ENCODE measurements at places on chromosomes 7 and 10.

- DNase-seq: no peak
Observed at GRCh38 chr7:121578669-121579068, 182.6 kb upstream of the FAM3C start.

DNA sequence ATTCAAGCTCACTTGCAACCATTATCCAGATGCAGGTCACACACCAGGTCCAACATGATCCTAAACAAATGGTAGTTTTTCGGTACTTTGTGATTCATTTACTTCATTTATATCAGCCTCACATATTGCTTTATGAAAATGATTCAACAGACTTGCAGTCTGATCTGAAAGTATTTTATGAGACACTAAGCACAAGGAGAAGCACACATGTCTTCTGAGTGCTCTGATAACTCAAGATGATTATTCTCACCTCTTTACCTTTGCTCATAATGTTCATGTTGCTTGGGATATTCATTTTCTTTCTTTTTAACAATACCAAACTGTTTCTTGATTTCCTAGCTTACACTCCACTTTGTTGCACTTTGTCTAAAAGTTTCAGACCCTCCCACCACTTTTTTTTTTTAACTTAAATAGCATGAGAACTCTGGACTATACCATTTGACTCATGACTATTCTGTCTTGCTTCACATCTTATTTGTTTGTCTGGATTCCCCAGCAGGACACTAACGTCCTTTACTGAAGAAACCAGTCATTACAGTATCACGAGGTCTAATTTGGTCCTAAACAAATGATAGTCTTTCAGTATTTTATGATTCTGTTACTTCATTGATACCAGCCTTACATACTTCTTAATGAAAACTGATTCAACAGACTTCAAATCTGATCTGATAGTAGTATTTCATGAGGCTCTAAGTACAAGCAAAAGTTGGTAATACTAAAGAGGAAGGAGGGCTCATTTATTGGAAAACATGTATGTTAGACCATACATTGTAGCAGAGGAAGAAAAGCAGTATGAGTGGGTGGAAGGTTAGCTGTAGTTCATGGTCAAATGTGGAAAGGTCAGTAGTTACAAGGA, 171.8 kb upstream of the AHR start:
- DNase-seq: no peak

GRCh38 chr7:24779283-24779655, 22.0 kb upstream of the GSDME start:
- DNase-seq: no peak

DNA sequence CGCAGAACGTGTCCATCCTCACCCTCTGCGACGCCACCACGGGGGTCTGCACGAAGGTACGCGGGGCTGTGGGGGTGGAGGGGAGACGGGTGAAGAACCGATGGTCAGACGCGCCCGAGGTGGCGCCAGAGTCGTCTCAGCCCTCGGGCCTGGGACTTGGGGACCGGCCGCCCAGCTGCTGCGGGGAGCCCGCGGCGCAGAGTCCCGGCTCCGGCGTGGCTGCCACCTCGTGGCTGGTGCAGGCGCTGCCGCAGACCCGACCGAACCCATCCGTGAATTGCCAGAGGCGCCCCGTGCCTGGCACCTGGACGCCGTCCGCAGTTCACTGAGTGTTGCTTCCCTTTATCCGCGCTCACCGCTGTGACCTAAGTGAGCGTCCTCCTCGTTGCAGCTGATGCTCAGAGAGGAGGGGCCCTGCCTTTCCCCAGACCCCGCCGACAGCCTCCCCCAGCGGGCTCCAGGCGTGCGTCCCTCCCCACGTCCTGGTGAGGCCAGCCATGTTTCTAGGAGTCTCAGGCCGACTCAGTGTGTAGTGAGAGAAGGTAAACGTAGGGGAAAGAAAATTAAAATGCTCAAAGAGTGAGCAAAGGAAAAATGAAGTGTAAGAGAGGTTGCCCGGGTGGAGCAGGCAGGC, 208.7 kb downstream of the PAXIP1 start:
- no peak for DNase-seq

GRCh38 chr7:147833970-147834369, 756.6 kb upstream of the C7orf33 start:
- DNase-seq: no peak

- DNase-seq: no peak
Observed at GRCh38 chr7:154566877-154567276, 436.0 kb downstream of the PAXIP1 start.

- no peak for DNase-seq
Observed at GRCh38 chr10:131731780-131732630, 168.8 kb upstream of the PPP2R2D start.

GRCh38 chr10:11058965-11059364, 41.3 kb downstream of the CELF2 start:
- no peak for DNase-seq

- no peak for DNase-seq
Observed at GRCh38 chr7:2060701-2061100, 172.0 kb downstream of the MAD1L1 start.

GRCh38 chr10:71921324-71922027, 42.7 kb upstream of the CHST3 start:
- no peak for DNase-seq

- no peak for DNase-seq
Observed at GRCh38 chr10:85995791-85996190, 370.8 kb downstream of the GRID1 start.

GRCh38 chr7:142855114-142855743, 353 bp downstream of the EPHB6 start:
- DNase-seq: no peak

DNA sequence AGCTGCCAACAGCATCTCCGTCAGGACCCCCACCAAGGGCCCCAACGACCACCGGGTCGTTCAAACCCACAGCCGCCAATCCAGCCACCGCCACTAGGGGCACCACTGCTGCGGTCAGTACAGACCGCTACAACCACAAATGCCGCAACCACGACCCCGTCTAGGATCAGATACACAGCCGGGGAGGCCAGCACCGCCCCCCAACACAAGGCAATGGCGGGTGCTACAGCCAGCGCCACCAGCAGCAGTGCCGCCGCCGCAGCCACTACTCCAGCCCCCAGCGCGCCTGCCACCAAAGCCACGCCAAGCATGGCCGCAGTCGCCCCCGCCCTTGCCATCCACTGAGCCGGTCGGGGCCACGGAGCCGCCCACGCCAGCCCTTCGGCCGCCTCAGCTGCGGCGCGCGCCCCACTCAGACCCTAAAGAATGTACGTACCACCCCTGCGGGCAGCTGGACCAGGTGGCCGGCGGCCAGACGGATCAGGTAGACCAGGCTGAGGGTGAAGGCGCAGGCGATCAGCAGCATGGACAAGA, 473 bp downstream of the CYP51A1 start:
- DNase-seq: peak; percentile 44

GRCh38 chr10:97280783-97281182, 11.7 kb downstream of the ARHGAP19 start:
- DNase-seq: no peak

- DNase-seq: no peak
Observed at GRCh38 chr10:95785317-95785716, 29.4 kb downstream of the ENTPD1 start.

- DNase-seq: peak; percentile 65
Observed at GRCh38 chr7:92621026-92621540, 30.9 kb upstream of the FAM133B start.

- no peak for DNase-seq
Observed at GRCh38 chr10:119919271-119919670, 26.7 kb downstream of the SEC23IP start.

DNA sequence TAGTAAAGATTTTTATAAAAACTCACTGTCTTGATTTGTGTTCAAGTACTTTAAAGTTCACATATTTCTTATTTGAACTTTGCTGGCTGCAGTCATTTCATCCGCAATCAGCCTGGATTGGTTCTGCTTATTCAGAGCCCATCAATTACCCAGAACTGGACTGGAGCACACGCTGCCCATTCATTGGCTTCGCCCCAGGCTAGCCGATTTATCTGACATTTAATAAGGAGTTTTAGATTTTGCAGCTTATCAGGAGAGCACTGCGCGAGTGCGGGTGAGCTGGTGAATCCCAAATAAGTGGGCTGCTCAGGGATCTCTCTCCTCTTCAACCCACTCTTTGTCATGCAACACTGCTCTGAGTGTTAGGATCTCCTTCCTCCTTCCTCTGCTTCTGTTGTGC, 166.0 kb upstream of the GPR26 start:
- DNase-seq: no peak

DNA sequence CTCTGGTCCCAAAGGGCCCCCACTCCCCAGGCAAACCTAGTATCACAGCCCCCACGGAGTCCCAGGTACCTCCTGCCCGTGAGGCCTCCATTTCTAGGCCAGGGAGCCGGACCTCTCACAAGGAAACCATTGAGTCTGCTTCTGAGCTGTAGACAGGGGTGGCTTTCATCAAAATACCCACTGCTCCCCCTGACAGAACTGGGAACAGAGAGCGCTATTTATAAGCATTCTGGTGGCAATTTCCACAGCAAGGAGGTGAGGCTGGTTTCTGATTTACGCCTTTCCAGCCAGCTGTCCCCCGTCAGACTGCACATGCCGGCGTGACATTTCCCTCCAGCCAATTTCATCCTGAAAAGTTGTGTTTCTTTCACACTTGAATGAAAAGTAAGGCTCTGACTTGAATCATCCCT, 407.5 kb upstream of the PRKCQ start:
- DNase-seq: no peak

GRCh38 chr7:91420606-91421005, 156.4 kb downstream of the FZD1 start:
- DNase-seq: no peak

GRCh38 chr7:1361016-1361755, 98.1 kb downstream of the MICALL2 start:
- DNase-seq: no peak

GRCh38 chr7:133723044-133723443, 404.1 kb upstream of the LRGUK start:
- DNase-seq: no peak

DNA sequence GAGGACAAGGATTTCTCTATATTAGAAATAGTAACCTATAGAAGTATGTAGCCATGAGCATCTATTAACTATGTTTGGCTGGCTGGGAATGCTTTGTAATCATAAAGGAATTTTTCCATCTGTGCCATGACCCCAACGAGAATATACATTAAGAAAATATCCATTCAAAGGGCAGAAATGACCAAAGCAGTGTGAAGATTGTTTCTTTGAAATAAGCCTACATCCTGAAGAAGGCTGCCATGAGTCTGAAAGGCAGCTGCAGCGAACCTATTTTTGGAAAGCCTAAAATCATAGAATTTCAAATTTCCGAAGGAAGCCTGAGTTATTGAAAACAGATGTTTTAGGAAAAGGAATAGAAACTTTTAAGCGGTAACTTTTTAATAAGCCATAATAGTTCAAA, 244.2 kb upstream of the FOXK1 start:
- DNase-seq: no peak

- DNase-seq: no peak
Observed at GRCh38 chr7:157840914-157841772, 504.3 kb downstream of the DNAJB6 start.

GRCh38 chr7:132312531-132313055, 263.7 kb downstream of the PLXNA4 start:
- no peak for DNase-seq

GRCh38 chr10:96890580-96890979, 58.5 kb downstream of the LCOR start:
- DNase-seq: no peak

DNA sequence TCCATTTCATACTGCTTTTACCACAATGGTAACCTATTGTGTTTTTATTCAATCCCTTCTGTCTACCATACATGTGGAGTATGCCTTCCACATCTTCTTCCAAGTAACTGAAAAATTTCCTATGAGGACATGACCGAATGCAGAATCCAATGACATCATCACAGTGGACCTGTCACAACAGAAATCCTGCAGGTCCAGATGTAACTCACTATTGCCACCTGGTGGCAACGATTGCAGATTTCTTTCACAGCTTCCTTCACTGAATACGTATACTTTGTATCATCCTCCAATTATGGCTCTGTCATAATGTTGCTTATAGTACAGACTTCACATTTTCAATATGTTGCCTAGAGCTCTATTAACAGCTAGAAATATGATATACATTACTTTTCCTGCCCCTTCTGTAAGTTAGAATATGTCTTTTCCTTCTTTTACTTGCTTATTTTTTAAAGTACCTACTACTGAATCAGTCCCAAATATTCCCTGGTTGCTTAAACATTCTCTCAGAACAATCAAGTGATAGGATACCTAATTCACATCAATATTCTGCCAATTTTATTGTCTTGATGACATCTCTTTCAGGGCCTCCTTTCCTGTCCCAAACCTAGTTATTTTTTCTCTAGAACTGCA, 45.4 kb downstream of the SLC13A1 start:
- no peak for DNase-seq

DNA sequence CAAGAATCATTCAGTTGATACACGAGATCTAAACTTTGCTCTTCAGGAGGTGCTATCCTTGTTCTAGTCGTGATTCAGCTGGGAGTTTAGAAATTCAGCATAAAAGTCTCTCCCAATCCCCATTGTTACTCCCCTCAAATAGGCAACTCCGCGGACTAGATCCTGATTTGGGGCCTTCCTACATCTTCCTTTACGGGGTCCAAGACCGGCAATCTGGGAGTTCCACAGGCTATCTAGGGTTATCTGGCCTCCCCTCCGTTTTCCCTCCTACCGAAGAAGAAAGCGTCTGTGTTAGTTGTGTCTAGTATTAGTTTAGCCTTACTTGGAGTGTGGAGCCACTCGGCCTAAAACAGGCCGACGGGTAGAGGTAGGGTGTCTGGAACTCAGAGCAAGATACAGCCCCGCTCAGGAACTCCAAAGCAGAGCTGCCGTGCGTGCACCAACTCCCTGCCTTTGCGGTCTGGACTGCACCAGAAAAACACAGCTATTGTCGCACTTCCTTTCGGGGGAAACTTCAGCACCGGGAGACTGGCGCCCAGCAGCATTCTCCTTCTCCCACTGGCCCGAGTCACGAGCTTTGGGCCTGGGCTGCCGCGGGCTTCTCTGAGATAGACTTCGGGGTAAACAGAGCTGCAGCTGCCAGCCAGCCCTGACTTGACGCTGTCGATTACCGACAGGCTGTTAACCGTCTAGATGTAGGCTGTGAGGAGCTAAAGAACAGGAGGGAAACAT, 1.5 kb upstream of the DLX5 start:
- DNase-seq: no peak

- no peak for DNase-seq
Observed at GRCh38 chr10:4450981-4451908, 374.8 kb upstream of the AKR1E2 start.

- DNase-seq: no peak
Observed at GRCh38 chr7:13826752-13827151, 162.7 kb downstream of the ETV1 start.

- DNase-seq: no peak
Observed at GRCh38 chr10:91596825-91597196, 36.1 kb downstream of the PPP1R3C start.

DNA sequence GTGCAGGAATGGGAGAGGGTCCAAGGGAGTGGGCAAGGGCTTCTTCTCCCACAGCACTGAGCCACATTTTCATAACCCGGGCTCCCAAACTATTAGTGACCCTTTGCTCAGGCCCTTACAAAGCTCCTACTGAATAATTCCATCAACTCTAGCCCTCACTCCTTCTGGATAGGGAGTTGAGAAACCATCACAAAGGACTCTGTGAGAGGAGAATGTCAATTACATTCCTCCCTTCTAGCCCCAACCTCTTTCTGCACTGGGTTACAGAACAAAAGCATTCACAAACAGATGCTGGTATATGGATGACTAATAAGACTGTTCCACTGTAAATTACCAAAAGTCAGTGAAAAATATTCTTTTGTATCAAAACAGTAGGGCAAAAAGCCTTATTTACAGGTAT, 203.7 kb downstream of the SORCS1 start:
- no peak for DNase-seq
